ENCODE measurements at places on chromosomes 3 and 15.

DNA sequence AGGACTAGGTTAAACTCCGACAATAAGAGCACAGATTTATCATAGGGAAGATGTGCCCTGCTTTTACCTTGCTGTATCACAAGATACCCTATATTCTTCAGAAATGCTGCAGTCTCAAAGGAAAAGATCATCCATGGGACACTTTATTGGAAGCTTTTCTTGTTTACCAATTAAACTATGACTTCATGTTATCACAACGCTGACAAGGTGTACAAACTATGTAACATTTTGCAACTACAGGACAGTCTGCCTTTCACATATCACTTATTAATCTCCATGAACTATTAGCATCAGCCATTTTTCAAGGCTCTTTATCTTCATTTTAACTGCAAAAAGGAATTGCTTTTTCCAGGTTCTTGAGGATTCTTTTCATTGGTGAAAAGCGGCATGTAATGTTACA lies 34.0 kb downstream of the CBLB start:
- no peak for DNase-seq

- no peak for DNase-seq
Observed at GRCh38 chr3:57974796-57975388, 33.3 kb upstream of the FLNB start.

GRCh38 chr15:29799859-29800258 lies 22.4 kb downstream of the TJP1 start:
- no peak for DNase-seq

DNA sequence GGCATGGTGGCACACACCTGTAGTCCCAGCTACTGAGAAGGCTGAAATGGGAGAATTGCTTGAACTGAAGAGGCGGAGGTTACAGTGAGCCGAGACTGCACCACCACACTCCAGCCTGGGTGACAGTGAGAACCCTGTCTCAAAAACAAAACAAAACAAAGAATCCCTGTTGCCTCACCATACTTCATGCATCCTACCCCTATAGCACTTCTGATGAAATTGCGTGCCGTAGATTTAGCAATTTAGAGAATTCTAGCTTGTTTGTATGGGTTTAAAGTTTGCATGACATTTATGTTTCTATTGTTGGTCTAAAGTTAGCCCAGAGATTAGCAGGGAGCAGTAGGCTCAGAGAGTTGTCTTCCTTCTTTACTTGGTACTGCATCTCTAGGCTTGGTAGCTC lies 7.8 kb downstream of the RAB5A start:
- no peak for DNase-seq

DNA sequence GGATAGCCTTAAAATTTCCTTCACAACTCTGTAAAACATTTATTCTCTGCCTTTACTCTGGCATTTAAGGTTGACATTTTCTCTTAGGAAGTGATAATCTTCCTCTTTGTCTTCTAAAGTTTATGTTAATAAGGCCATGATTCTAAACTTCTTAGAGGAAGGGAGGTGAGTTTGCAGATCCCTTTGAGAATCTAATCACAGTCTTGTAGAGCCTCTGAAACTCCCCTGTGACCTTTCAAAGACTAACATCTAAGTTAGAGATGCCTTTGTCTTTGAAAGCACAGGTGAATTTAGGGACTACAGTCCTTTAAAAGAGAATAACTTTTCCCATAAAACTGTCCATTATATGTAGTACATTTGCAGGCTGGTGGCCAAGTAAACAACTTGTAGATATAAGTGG lies 115.1 kb downstream of the PLCL2 start:
- DNase-seq = no peak

DNA sequence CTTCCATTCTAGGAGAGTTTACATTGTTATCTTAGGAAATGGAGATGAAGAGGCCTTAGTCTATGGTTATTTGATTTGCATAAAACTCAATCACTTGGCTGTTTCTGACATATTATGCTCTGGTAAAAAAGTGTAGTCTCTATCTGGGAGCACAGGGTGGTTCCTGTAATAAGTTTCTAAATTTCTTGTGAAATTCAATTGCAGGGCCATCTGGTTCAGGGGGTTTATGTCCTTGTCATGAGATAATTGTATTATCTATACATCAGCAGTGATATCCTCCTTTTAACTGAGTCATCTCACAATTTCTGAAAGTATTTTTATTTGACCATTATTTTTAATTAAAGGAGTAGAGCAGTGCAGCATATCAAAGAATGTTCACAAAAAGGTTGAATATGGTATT lies 203.3 kb downstream of the MFSD1 start:
- no peak for DNase-seq

GRCh38 chr15:66278056-66278455 lies 15.3 kb upstream of the DIS3L start:
- no peak for DNase-seq

DNA sequence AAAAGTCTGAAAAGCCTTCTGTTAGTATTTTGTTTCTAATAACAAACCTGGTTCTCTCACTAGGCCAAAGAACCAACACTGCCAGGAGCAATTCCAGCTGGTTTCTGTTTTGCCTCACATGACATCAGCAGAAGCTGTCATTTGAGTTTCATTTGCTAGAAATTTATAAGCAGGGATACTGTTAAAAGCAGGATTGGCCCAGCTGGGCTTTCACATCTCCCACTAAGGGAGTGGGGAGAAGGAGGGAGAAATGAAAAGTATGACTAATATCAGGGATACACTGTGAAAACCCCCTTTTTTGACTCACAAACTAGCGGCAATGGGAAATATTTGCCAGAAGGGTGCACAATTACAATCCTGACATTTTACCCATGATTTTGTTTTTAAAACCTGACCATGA lies 5.3 kb downstream of the CCDC80 start:
- no peak for DNase-seq

GRCh38 chr3:45187694-45188141 lies 38.4 kb downstream of the TMEM158 start:
- DNase-seq = no peak
